ENCODE measurements at places on chromosomes 4 and X.

DNA sequence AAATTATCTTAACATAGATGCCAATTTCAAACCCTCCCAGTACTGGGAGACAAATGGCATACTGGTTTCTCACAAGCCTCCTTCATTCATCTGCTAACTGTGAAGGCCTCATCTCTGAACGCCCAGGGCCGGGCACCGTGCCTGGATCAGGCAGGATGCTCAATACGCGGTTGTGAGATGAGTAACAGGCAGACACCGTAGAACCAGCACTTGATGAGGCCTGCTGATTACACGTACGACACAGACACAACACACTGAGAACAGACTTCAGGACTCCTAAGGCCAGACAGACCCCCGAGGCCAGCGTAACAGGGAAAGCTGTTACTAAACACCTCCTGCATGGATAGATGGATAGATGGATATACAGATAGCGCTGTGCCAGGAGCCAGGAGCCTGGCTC, 154.6 kb downstream of the AFAP1 start:
- peak; percentile 62 for DNase-seq

- DNase-seq: no peak
These were observed 41.1 kb downstream of the AMMECR1 start for GRCh38 chrX:110276778-110277177.

DNA sequence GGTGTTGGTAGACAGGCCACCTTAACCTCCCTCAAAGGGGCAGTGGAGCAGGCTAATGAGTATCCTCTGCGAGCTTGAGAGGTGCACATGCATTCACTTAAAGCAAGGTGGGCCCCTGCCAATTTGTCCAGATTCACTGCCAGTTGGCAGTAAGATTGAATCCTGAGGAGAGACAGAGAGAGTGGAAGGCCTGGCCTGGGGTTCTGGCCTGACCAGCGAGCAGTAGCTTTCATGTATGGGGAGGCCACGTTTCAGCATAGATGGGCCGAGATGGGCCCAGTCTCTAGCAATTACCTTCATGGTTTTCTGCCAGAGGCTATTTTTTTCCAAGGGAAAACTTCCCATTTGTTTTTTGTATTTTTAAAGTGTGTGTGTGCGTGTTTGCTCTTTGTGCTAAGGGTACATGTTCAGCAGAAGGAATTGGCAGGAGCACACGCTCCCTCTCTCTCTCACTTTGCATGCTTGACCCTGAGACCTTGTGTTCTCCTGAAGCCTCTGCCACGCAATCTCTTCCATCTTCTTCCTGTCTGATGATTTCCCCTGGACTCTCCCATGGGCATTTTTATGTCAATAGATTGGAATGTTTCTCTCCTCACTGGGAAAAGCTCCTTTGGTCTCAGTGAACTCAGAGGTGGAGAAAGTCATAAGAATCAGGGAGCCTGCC, 215.8 kb upstream of the SFRP2 start:
- DNase-seq: peak; percentile 98

- peak; percentile 58 for DNase-seq
These were observed 122.7 kb downstream of the CBLL2 start for GRCh38 chrX:22395372-22395771.

GRCh38 chr4:182937268-182938204, 20.4 kb upstream of the DCTD start:
- no peak for DNase-seq
